HuH-7.5 (cell line): ENCODE measurements at places on chromosomes 2 and 18.

DNA sequence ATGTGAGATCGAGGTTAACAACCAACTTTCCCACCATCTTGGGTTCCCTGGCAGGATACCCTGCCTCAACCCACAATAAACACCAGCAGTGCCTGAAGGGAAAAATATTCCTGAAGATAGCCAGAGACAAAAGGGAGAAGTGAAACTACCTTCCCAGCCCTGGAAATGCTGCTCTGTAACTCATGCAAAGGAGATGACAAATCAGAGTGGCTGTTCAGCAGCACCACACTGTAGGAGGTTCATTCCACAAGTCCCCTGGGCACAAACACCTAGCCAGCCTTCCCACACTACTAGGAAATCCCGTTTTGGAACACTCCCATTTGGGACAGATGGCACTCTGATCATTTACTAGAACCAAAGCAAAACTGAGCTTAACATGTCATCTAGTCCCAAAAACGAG lies 190.7 kb upstream of the RBBP8 start:
- DNase-seq, result no peak

DNA sequence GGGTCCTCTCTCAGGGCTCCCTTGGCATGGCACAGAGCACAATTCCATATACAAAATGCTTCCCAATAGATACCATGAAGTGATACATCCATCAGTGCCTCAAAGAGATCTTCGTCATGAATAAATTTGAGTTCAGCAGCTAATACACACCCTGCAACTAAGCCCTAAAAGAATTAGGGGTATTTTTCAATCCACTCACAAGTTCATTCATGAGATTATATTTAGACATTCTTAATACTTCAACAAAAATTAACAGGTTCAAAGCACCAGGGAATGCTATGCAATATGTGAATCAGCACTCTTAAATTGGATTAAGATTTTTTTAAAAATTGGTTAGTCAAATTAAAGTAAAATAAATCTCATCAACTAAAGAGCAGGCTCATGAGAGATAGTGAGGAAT lies 79.7 kb downstream of the PID1 start:
- DNase-seq, result no peak

DNA sequence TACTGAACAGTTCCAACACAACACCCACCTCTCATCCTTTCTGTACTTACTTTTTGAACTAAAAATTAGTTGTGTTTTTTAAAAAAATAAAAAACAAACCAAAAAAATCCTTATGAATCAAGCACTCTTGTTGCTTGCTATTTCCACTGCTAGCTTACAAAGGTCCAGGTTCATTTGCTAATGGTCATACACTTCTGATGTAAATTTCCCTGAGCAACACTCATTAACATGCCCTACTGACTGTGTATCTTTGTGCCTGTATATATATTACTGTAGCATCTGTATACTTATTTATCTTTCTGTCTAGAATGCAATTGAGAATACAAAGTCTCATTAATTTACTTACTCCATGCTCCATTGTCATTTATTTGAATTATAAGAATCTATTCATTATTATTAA lies 30.3 kb upstream of the IKZF2 start:
- no peak for DNase-seq

- no peak for DNase-seq
These were observed 713.1 kb upstream of the SOX11 start for GRCh38 chr2:4979111-4979510.

DNA sequence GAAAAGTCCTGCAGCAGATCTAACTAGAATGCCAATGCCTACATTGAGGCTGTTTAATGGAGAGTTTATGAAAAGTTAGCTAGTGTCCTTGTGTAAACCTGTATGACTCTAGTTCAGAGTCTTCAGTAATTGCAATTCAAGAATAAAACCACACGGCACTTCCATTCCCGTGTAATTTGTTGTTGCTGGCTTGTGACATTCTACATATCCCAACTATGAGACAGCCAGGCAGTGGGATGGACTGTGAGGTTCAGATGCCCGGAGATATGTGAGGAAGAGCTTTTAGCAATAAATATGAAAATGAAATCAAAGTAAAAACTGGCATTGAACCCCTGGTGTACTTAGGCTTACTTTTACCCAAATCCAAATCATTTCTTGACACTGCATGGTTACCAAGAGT lies 263.4 kb downstream of the NEDD4L start:
- DNase-seq, result no peak

- DNase-seq, result no peak
These were observed 352.7 kb downstream of the TSN start for GRCh38 chr2:122108186-122108585.

DNA sequence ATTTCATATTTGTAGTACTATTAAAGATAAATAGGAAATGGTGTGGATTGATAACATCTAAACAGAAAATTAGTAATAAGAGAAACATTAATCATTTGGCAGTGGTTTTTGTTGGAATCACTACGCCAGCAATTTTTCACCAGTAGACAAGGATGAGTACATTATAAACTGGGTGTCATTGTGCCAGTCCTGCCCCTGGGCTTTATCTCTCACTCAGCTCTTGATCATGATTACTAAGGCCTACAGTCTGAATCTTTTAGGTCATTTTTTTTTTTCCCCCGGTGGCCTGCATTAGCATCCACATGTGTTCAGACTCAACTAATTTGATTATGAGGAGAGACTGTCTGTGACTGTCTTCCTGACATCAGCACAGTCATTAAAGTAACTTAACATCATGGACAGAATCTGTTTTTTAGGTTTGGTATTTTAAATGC lies 16.2 kb downstream of the GULP1 start:
- DNase-seq, result no peak

DNA sequence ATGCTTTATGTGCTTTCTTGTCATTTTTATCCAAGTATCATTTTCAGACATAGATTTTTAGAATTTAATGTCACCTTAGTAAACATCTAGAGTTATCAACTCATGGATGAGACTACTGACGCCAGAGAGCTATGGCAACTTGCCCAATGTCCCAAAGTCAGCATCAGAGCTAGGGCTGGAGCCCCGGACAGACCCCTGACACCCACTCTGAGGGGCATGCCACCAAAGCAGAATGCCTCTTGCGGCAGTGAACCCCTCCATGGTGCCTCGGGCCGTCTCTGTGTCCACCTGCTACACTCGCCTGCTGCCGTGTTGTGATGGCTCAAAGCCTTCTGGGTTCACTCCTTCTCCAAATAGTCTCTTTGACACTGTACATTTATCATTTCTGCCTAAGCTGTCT lies 5.4 kb downstream of the SIGLEC15 start:
- DNase-seq, result no peak

GRCh38 chr18:51171625-51172259 lies 25.7 kb downstream of the MEX3C start:
- no peak for DNase-seq

GRCh38 chr18:45954070-45954934 lies 12.8 kb downstream of the EPG5 start:
- DNase-seq, result no peak
